ENCODE measurements at places on chromosomes 4 and X.

- no peak for DNase-seq
Observed at GRCh38 chr4:15719506-15719905, 16.6 kb downstream of the BST1 start.

- no peak for DNase-seq
Observed at GRCh38 chr4:47933840-47934239, 19.5 kb upstream of the NFXL1 start.

GRCh38 chr4:142314247-142314646 lies 531.9 kb downstream of the INPP4B start:
- no peak for DNase-seq

DNA sequence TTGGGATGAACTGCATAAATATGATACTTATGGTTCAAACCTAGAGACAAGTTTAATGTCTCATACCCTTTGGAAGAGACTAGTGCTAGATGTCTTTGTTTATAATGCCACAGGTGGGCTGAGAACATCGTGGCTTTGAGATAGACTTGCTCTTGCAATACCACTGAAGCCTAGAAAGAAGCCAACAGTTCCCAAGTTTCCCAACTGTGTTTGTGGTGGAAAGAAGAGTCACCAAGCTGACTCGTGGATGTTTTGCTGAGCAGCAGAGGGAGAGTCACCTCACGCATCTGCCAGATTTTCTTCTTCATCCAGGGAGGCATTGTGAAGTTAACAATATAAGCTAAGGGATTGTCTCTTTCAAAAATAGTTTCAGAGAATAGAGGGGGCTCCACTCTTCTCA lies 1076.2 kb downstream of the C4orf33 start:
- no peak for DNase-seq

DNA sequence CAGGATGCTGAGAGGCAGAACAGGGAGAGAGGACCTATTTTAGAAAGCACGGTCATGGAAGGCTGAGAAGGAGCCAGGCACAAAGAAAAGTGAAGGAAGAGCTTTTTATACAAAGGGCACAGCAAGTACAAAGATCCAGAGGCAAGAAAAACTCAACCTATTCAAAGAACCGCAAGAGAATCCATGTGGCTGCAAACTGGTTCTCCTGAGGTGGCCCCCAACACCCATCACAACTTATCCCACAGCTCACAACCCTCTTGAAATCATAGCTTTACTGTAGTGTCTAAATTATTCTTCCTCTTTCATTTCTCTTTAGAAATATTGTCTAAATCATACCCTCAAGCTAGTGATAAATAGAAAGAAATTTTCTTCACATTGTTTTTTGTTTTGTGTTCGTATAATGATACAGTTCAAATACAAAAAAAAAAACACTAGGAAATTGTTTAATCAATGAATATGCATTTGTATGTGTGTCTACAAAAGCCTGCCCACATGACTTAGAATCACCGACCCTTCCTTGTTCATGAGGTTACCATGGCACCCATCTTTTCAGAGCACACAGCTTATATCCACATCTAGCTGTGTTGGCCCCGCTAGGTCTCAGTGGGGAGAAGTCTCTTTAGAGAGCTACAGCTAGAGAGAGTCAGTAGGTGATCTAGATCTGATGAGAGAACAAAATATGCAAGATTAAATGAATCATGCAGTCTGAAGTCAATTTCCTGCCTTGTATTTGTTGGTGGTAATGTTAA lies 126.9 kb upstream of the DCLK2 start:
- no peak for DNase-seq

DNA sequence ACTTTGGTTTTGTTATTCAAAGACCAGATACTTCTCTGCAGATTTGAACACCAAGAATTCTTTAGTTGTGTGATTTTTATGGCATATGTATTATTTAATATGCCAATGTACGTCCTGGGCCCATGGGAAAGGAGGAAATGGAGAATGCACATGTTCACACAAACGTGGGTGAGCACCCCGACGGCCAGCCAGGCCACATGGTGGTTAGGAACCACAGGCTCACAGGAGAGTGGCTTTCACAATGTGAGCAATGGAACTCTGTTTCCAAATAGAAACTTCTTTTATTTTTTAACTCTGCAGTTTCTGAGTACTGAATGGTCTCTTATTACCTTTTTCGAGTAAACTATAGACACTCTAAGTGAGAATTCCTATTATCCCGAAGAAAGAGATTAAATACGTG lies 58.0 kb upstream of the UNC5C start:
- no peak for DNase-seq

- no peak for DNase-seq
Observed at GRCh38 chr4:167555338-167556022, 321.2 kb upstream of the SPOCK3 start.

- no peak for DNase-seq
Observed at GRCh38 chr4:74665876-74666275, 128.4 kb downstream of the BTC start.

GRCh38 chrX:150352581-150352980 lies 10.5 kb upstream of the MAMLD1 start:
- no peak for DNase-seq

DNA sequence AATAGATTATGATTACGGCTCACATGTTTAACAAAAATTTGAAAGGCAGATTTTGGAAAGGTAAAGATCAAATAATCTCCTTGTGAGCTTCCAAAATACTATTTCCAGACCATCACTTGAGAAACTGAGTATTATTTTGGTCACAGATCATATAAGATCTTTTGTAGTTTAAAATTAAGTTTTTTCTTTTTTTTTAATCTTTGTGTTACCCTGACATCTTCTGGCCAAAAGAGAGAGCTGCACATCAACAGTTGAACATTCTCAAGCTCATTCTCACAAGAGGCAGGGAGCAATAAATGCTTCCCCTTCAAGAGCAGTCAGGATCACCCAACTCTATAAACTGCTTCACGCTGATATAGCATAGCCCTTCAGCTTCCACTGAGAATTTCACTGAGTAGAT lies 15.9 kb downstream of the TMEM192 start:
- no peak for DNase-seq

DNA sequence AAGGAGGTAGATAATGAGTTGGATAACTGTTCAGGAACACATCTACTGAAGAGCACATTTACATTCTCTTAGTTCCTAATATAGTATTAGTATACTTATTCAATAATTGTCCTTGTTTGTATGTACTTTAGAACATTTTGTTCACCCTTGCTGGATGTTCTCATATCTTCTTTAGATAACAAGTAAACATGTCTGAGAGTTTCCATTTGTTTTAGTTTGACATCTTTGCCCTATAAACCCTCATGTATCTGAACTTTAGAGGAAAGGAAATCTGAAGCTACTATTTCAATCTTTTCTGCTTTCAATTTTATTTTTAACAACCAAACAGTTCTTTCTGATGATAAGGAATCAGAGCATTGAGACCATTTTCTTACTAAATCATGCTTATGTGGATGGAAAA lies 518.6 kb downstream of the RPA4 start:
- no peak for DNase-seq

DNA sequence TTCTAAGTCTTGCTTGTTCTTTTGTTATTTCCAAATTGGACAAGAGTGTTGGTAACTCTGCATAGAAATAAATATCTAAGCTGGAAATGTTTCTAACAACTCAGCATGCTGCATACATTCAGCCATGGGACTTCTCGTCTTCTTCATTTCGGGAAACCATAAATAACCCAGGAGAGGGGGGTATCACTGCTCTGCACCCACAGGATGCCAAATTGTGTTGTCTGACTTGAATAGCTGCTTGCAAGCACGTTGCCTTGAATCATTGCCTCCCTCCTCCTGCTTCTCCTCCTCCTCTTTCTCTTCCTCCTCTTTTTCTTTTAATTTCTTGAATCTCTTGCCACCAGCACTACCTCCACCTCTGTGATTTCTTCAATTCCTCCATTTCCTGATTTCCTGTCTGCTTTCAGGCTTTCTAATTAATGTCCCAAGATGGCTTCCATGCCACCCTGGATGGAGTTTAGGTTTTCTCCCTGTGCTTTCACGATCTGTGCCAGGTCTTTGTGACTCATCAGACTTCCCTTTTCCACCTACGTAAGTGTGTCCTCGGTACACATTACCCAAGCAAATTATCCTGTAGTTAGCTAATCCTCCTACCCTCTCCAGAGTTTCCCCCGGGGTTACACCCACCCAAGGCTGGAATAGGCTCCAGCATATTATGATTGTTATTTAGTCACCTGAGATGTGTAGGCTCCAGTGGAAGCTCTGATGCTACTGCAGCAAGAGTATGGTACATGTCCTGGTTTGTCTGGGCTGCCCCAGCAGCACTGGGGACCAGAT lies 122.6 kb upstream of the VCX3B start:
- DNase-seq = no peak

DNA sequence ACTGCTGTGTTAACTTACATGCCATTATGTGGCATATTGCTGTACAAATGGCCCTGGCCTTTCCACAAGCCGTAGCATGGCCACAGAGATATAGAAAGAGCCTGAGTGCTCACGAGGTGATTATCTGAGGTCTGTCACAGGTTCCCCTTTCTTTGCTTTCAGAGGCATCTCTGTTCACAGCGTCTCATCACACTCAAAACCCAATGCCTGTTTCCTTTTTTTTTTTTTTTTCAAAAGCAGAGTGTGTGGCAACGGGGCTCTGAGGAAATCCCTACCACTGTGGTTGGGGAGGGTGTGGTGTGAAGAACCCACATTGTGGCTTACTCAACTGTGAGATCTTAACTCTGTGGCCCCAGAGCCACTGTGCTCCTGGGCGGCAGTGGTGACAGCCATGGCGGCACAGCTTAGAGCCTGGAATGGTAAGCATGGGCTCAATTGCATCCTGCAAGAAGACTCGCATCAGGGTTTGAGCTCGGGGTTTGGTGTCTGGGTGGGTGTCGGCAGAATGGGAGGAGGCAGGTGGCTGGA lies 30.8 kb downstream of the RTL5 start:
- DNase-seq = peak; percentile 74

GRCh38 chrX:129108936-129109335 lies 414.4 kb downstream of the SMARCA1 start:
- DNase-seq = no peak

DNA sequence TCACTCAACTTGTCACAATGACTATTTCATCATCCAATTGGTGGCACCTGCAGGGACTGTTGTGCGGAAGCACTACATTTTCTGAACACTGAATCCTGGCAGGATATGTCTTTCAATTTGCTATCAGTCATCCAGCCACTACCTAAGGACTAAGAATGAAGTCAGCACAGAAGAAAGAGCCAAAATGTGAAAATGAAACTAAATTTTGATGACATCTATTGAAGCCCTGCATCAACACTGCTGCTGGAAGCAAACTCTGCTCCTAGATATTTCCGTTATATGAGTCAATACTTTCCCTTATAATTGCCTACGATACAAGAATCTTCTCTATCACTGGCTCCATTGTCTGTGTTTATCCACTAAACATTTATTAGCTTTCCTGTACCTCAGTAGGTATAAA lies 917.9 kb downstream of the RAPGEF2 start:
- no peak for DNase-seq

DNA sequence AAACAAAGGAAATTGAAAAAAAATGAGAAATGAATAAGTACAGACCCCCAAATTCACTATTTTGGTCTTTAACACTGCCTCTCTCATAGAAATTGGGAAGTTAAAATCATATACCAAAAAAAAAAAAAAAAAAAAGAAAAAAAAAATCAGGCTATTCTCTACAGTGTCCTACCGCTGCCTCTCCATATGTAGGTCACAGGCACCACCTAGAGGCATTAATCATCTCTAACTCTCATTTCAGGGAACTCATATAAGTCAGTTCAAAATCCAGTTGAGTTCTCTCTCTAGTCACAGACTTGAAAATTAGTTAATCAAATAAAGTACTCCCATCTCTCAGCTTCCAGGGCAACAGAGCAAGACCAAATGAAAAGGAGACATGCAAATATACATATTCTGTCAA lies 47.9 kb downstream of the COX18 start:
- no peak for DNase-seq

DNA sequence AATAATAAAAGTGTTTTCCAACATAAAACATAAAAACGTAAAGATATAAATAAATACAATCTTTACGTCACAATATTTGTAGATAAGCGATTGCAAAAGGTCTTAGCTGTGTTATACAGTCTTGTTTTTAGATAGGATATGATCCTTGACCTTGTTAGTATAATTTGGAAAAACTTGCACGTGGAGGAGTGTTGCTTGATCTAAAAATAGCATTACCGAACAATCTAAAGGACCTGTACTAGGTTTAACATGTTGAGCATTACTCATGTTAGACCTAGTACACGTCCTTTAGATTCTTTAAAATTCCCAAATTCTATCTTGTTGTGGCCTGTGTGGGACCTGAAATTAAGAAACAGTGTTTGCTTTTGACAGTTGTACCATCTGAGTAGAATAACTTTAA lies 1.6 kb downstream of the METAP1 start:
- no peak for DNase-seq

GRCh38 chr4:3462790-3463415 lies at the start of gene DOK7:
Gene DOK7, plus strand, starts transcription at chr4:3463306. Its CDS starts 70 bp downstream, at chr4:3463376.
- no peak for DNase-seq

DNA sequence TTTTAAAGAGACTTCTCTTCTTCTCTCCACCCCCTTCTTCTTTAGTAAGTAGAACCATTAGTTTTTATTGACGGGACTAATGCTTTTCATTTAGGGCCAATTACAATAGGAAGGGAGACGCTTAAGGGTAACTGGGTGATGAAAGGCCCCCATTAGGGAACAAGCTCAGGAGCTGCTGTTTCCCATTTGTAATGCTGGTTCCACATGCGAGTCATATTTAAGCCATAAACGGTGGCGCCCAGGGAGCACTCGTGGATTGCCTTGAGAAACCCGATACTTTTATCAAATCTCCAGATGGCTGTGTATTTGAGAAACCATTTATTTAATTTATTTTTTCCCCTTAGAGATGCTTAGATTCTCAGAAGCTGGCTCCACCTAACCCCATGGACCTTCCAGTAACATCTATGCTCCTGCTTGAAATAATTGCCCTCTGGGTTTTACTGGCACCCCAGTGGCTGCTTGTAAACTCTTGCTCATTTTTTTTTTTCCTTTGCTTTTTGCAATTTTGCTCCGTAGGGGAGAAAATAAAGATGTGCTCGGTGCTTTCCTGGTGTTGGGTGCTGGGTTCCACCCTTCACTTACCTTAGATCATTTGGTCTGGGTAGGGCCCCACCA lies 124.2 kb upstream of the MSX1 start:
- no peak for DNase-seq

DNA sequence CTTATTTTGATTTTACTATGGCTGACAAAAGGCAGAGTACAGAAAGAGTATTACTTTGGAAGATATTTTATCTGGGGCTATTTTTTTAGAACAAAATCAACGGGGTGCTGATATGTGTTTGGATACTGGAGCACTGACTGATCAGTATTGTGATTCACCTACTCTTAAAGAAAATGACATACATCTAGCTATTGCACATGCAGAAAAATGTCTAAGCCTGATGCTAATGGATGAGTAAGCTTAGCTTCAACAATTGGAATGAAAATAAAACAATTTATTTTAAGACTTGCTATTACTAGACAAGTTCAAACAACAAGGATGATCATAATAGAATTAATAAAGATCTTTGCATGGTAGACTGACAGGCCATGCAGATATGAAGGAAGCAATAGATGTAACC lies 262.0 kb downstream of the PPP1R2C start:
- no peak for DNase-seq

GRCh38 chrX:97315939-97316338 lies 432.2 kb downstream of the RPA4 start:
- DNase-seq = no peak

Data from stimulated activated CD8-positive, alpha-beta memory T cell treated with anti-CD3 and anti-CD28 coated beads, Interleukin-4, amount 100 ng/mL, for 48 hours (primary cell).